ENCODE measurements at places on chromosomes 16 and 17.

DNA sequence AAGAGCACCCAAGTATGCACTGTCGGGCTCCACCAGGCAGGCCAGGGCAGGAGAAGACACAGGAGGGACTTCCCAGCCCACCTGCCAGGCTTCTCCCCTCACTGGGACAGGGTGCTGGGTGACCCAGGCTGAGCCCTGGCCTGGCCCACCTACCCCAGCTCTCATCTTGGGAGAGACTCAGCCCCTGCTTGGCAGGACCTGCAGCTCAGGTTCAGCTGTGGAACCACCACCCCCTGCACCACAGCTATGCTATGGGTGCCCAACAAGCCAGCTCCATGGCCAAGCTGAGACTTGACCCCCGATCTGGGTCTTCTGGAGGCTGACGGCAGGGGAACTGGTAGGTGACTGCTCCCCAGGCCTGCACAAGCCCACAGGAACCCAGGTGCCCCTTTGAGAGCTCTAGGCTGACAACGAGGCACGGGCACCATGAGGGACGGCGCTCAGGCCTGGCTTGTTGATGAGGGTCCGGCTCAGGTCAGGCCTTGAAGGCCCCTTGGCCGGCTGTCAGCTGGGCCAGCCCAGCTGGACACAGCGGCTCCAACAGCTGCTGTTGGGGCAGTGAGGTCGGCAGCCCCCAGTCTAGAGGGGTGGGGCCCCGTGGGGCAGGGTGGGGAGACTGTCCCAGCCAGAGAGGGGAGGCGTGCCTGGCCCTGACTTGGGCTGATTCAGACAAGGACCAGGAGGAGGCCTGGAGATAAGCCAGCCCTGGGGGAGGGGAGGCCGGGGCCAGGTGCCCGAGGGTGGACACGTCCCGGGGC lies 4.6 kb downstream of the RPUSD1 start:
- DNase-seq: no peak

- DNase-seq: no peak
These were observed 6.1 kb downstream of the PECAM1 start for GRCh38 chr17:64384253-64385186.

DNA sequence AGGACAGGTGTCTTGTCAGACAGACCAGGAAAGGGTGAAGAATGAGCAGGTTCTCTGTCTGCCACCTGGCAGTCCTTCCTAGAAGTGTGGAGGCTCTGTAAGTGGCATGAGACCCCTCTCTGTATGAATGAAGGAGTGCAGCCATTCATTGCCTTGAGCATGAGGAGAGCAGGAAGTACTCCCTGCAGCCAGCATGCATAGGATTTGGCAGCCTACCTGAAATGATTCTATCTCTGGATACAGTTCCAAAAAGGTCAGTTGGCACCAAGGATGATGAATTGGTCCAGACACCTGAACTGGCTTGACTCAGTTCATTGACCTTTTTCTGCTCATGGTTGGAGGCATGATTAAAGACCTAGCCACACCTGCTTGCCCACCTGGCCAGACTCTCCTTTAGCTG lies 163.0 kb downstream of the PRKCB start:
- no peak for DNase-seq

DNA sequence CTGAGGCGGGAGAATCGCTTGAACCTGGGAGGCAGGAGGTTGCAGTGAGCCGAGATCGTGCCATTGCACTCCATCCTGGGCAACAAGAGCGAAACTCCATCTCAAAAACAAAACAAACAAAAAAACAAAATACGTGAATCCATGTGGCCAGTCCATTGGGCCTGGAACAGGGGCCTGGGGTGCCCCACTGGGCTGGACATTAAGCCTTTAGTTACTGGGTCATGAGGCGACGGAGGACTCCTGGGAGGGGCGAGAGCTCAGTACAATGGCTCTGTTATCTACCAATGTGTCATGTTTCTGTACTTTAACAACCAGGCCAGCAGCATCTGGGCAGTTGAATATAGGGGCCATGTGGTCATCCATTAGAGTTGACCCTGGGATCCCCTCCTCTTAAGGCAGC lies 18.9 kb upstream of the CLEC18A start:
- DNase-seq: no peak

DNA sequence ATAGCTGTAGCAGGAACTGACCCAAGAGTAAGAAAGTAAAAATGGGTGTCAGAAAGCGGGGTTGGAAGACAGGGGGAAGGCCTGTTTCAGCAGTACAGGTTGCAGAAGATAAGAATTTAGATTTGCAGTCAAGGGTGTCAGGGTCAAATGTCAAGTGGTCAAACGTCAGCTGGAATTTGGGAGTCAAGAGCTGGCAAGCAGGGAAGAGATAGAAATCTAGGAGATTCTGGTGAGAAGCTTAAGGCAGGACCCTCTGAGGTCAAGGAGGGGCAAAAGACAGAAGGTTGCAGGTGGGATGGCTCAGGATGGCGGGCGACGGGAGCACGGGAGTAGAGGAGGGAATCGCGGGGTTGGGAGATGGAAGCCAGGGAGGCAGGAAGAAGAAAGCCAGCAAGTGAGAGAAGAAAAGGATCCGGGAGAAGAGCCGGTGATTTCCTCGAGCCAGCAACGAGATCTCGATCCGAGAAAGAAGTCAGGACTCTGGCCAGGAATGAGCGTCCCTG lies 335 bp downstream of the SLC25A35 start:
- DNase-seq: no peak

DNA sequence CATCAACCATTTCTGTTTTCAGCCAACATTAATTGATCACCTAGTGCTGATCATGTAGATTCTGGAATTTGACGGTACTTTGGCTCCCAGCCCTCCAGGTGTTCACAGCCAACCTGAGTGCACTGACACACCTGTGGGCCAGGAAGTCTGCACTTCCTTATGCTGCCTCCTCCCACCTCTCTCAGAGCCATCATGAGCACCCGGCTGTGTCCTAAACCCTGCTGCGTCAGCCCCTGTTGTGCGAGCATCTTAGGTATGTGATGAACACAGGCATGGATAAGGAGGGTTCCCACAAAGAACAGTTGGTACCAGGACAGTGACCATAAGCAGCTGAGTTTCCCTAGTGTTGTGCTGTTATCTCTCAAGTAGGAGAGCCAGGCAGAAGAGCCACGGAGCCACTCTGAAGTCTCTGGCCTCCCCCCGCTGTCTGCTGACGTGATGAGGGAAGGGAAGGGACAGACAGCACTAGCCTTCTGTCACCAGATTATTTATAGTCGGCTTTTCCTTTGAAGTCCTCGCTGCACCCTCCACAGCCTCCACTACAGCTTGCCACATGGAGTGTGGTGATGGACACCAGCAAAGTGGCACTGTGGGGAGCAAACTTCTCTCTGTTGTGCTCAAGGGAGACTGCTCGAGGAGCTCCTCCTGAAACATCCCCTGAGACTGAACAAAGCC lies 162.8 kb upstream of the ANKFN1 start:
- DNase-seq: no peak

- DNase-seq: no peak
These were observed 21.3 kb downstream of the ASPA start for GRCh38 chr17:3497101-3497500.

DNA sequence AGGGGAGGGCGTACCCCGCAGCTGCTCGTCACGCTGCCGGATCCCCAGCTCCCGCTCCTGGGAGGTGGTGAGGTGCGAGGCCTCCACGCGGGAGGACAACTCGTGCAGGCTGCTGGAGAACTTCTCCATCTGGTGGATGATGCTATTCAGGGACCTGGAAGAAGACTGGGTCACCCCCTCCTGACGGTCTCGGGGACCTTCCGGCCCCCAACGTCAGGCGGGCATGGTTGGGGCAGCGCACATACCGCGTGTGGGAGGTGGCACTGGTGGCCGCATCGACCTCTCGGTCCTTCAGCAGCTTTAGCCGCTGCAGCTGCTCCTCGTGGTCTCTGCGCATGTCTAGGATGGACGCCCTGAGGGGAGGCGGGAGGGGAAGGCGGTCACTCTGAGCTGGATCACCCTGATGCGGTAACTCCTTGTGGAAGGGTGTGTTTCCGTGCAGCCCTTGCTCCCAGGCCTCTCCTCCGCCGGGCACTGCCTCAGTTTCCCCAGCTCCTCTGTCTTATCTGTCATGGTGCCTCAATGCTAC lies 13.3 kb upstream of the MRPL38 start:
- DNase-seq: no peak

DNA sequence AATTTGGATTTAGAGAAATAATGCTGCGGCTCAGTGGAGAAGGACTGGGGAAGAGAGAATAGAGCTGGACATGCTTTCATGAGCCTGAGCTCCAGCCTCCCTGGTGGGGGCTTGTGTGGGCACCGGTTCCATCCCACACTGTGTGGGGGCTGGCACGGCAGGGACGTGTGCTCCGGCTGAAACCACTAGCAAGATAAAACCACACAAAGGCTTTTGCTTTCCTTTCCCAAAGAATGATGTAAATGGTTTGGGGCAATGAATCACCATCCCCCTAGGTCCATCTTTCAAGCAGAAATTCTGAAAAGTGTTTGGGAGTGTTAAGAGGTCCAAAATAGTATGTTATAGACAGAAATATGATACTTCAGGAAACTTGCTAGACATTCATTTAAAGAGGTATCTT lies 77.0 kb downstream of the CDH11 start:
- DNase-seq: no peak

- DNase-seq: no peak
These were observed 5.0 kb downstream of the ARHGEF15 start for GRCh38 chr17:8314797-8315763.

- DNase-seq: peak; percentile 19
These were observed 31.0 kb downstream of the TBX21 start for GRCh38 chr17:47763913-47764582.

- DNase-seq: no peak
These were observed 2.7 kb upstream of the ABCA3 start for GRCh38 chr16:2343211-2343610.

GRCh38 chr16:65445313-65446260 lies 323.7 kb upstream of the CDH11 start:
- no peak for DNase-seq

- DNase-seq: no peak
These were observed 358.6 kb upstream of the ASIC2 start for GRCh38 chr17:33651686-33652085.

- no peak for DNase-seq
These were observed 3.7 kb downstream of the MED11 start for GRCh38 chr17:4734857-4735475.

- no peak for DNase-seq
These were observed 133.0 kb upstream of the GSE1 start for GRCh38 chr16:85479972-85480726.

GRCh38 chr16:13554005-13554404 lies 365.9 kb upstream of the ERCC4 start:
- DNase-seq: no peak

DNA sequence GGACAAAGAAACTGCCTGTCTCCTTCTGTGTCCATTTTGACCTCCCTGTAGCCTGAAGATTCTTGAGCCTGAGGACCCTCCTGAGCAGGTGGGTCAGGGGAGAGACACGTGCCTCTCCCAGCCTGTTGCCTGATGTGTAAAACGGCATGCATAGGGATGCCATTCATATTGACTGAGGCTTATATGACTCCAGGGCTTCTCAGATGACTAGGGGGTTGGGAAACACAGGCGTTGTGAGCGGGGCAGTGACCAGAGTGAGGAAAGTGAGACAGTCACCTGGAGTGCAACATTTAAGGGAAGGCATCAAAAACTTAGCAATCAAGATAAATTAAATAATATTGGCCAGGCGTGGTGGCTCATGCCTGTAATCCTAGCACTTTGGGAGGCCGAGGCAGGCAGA lies 5.1 kb upstream of the SLC16A5 start:
- no peak for DNase-seq

DNA sequence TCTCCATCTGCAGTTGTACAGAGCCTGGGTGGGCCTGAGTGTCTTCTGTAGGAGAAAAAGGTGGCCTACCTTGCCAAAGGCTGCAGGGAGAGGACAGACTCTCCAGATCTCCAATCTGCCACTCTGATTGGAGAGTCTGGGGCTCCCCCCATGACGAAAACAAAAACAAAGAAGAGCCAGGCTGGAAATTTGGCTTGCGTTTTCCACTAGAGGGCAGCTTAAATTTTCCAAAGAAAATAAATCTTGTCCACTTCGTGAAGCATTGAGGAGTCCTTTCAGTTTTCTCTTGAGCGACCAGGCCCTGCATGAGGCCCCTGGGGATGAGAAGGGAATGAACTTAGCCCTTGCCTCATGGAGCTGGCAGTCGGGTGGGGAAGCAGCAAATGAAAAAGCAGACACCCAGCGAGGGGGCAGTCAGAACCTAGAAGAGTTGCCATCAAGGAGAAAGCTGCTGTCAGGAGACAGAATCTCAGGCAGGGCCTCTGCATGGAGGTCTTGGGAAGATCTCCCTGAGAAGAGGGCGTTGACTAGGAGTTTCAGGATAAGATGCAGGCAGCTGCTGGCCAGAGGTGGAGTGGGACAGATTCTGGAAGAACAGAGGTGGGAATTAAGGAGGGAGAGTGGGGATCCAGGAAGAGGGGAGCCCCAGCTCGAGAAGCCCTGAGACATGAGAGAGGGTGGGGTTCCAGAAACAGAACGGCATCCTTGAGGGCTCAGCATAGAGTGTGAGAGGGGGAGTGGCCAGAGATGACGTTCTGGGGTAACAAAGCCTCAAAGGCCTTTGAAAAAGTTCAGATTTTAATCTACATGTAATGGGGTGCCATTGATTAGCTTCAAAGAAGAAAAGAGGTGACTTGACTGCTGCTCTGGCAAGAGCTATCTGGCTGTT lies 8.4 kb upstream of the SHCBP1 start:
- no peak for DNase-seq

DNA sequence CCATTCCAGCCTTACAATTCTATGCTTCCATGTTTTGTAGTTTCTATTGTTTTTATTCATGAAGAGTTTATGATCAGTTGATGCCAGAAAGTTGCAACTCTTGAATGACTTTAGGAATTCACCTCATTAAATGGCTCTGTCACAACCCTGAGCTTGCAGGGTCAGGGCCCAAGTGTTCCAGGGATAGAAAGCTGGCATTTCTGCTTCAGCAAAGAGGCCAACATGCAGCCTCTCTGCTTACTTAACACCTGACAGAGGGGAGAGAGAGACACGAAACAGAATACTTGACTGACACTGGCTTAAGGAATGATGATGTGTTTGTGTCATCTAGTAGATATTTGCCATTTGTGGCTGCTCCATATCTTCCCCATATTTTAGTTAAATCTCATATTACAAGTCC lies 328.1 kb downstream of the CA10 start:
- no peak for DNase-seq

DNA sequence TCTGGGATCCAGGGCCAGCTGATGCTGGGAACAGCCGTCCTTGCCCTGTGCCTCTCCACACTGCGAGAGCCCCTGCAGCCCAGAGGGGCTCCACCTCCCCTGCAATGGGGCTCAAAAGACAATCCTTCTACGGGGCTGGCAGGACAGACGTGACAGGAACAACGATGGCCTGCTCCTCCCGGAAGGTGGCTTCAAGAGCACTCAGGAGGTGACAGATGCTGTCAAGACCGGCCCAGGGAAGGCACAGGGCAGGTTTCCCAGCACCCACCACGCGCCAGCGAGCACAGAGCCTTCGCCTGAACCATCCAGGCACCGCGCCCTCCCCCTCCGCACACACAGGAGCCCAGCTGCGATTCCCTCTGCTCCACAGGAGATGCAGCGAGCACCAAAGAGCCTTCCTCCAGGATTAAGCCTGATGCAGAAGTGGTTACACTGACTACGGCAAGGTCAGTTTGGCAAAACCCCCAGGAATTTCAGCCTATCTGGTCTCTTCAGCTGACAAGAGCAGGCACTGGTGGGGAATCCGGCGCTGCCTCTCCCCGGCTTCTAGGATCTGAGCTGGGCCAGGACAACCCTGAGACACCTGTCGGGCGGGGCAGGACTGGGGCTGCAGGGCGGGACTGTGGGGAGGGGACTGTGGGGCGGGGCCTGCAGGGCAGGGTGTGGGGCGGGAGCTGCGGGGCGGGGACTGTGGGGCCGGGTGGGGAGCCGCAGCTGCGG lies 103.4 kb downstream of the ZNF778 start:
- DNase-seq: no peak

GRCh38 chr16:79287424-79287917 lies 313.1 kb downstream of the MAF start:
- no peak for DNase-seq

- DNase-seq: no peak
These were observed 54.2 kb upstream of the MAP3K14 start for GRCh38 chr17:45370949-45371413.
